ENCODE measurements at places on chromosomes 6 and 20.

DNA sequence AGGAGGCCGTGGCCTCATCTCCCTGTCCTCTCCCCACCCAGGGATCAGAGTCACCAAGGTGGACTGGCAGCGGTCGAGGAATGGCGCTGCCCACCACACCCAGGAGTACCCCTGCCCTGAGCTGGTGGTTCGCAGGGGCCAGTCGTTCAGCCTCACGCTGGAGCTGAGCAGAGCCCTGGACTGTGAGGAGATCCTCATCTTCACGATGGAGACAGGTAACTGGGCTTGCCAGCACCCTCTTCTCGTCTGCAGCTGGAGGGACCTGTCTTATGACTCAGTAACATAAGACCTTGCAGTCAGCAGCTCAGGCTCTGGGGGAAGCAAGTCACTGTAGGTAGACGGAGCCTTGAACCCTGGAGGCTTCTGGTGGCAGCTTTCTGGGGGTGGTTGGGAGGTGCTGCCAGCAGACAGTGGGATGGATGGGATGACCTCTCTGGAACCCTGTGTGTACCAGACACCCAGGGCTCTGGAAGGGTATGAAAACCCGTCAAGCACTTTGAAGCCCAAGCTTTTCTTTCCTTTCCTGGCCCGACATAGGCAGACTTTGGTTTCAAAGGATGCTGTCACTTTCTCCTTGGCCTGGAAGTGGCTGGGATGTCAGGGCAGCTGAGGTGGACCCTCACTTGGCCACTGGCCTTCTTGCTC is 13.8 kb downstream of the TGM6 start:
- DNase-seq, result no peak

DNA sequence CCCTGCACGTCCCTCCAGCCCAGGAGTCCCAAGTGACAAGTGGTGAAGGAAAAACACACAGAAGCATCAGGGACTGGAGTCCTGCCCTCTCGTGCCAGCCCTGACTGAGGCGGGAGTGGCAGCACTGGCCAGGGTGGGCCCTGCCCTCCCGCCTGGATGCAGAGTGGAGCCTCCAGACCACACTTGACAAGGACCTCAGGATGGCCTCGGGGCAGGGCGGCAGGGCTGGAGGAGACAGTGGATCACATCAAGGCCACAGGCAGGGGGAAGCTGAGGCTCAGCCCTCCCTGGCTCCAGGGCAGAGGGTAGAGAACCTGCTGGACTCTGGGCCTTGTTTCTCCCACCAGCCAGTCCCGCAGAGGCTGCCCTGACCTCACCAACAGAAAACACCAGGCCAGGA is 128.8 kb upstream of the CDH4 start:
- DNase-seq, result no peak

DNA sequence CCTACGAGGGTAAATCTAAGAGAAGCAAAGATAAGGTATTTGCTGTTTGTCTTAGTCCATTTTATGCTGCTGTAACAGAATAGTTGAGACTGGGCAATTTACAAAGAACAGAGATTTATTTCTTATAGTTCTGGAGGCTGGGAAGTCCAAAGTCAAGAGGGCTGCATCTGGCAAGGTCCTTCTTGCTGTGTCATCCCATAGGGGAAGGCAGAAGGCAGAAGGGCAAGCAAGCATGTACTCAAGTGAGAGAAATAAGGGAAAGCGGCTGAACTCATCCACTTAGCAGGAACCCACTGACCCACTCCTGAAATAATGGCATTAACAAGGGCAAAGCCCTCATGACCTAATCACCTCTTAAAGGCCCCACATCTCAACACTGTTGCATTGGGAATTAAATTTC is 102.7 kb downstream of the AGPAT4 start:
- DNase-seq, result no peak

- DNase-seq, result no peak
Observed at GRCh38 chr20:11219192-11219591, 545.4 kb upstream of the JAG1 start.

DNA sequence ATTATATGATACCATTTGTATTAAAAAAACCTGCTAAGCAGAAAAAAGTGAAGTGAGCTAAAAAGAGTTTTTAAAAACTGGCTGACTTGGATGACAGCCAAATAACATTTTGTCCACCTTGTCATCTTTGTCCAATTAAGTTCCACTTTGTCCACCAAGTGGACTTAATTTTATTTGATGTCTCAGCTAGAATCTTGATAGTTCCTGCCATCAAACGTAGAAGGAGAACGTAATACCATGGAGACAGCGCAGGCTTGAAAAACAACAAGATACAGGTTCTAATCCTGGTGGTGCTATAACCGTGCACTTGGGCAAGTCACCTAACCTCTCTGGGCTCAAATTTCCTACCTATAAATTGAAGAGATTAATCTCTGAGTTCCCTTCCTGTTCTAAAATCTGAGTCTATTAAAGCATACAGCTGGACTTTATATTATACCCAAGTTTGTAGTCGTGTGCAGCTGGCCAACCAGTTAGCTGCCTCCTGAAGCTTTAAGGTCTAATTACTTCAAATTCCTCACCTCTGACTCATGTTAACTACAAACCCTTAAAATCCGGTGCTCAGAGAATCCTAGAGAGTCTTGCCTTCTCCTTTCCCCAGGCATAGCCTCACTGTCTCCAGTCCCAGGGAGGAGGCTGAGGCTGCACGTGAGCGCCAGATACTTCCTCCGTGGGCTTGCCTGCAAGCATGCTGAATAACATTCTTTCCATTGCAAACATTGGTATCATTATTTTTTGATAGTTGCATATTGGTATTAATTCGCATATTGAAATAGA is 16.8 kb downstream of the TMEM244 start:
- DNase-seq, result peak; percentile 75

DNA sequence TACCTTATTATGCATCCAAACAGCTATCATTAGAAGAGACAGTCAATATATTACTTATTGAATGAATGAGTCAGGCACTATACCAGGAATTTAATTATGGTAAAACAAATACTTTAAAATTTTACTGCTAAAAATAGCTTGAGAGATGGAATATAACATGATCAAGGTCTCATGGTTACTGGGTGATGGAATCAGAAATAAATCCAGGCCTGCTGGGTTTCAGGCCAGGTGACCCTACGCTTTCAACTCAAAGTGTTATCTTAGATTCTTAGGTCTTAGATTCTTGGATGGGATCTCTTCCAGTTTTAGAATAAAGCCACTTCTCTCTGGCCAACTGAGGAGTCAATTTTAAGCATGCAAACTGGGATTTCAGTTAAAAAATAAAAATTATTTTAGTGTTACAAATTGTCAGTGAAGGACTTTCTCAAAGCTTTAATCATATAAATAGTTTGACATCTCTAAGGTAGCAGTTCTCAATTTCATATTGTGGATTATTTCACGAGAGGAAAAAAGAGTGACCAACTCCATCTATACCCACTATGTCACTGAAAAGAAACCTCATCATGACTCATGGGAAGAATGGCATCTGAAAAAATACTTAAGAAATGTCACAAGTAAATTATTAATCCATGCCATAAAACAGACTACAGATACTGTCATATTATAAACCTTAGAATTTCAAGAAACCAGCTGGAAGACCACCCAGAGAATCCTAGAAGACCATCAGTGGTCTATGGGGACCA is 283.4 kb upstream of the RUNX2 start:
- peak; percentile 72 for DNase-seq

GRCh38 chr6:112040956-112041355 is 12.9 kb upstream of the CCN6 start:
- DNase-seq, result no peak

GRCh38 chr6:139473731-139474130 is 99.3 kb upstream of the CITED2 start:
- DNase-seq, result no peak

DNA sequence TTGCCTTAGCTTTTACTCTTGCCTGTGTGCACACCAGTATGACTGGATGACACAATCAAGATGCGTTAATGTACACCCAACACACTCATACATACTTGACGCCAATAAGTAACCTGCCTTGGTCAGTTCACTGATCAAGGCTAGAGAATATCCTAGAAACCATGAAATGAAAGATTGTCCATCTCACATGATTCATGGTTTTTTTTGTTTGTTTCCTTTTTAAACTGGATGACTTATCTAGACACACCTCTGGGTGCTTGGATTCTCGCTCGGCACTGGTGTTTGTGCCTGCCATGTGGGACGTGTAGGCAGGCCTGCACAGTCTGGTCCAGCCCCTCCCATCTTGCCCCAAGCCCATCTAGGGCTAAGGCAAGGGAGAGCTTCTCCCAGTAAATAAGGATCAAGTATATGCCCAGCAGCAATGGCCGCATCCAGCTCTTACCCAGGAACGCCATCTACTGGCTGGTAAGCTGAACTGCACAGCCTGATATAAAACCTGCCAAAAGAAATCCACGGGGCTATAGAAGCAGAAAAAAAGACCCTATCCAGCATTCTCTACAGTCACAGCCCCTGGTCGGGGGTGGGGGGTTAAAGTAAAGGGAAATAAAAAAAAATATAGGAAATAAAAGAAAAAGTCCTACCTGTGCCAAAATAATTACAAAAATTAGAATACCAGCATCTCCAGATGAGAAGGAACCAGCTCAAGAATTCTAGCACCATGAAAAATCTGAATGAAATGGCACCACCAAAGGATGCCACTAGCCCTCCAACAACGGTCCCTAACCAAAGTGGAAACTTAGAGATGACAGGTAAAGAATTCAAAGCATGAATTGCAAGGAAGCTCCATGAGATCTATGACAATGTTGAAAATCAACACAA is 73.3 kb downstream of the OTOR start:
- no peak for DNase-seq

GRCh38 chr6:1747531-1747930 is 137.8 kb downstream of the FOXC1 start:
- no peak for DNase-seq

- DNase-seq, result no peak
Observed at GRCh38 chr6:32175322-32175710, 568 bp downstream of the AGPAT1 start.

GRCh38 chr20:684676-685319 is 9.2 kb upstream of the SCRT2 start:
- no peak for DNase-seq

GRCh38 chr6:161367472-161367871 is 93.6 kb upstream of the AGPAT4 start:
- no peak for DNase-seq

- DNase-seq, result no peak
Observed at GRCh38 chr6:93036835-93037234, 382.5 kb downstream of the EPHA7 start.

GRCh38 chr6:106446287-106446885 is 85.9 kb downstream of the CRYBG1 start:
- DNase-seq, result no peak
